ENCODE measurements at places on chromosomes 12 and 14.

GRCh38 chr14:86193756-86194155 is 663.8 kb downstream of the FLRT2 start:
- no peak for DNase-seq

DNA sequence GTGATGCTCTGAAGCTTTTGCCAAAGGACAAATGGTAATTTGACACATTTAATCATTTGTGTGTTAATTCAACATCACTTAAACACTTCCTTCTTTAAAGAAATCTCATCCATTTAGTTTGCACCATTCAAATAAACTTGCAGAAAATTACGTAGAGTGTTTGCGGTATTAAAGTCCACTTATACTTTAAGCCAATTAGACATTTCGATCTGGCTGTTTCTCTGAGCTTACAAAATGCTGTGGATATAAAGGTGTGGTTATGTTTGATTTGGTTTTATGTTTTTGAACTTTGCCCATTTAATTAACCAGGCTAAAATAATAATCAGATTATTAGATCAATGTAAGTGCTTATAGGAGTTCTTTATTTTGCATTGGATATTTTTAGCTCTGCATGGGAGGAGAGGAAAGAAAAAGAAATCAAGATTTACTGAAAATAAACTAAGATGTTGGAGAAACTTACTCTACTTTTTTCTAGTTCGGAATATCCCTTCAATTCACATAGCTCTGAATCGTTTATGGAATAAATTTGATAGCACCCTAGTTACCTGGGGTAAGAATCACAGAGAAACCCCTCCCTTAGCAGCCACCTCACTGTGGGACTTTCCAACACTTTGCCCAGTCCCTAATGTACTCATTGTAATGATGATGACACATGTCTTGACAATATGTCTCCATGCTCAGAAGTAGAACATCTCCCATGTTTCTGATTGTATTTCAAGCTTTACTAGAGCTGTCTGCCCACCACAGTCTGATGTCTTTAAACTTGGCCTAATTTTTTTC is 268.0 kb downstream of the BTG1 start:
- peak; percentile 45 for DNase-seq

GRCh38 chr12:80377140-80377794 is 66.8 kb upstream of the PTPRQ start:
- no peak for DNase-seq

GRCh38 chr14:89641495-89642175 is 224.6 kb upstream of the FOXN3 start:
- DNase-seq: no peak

DNA sequence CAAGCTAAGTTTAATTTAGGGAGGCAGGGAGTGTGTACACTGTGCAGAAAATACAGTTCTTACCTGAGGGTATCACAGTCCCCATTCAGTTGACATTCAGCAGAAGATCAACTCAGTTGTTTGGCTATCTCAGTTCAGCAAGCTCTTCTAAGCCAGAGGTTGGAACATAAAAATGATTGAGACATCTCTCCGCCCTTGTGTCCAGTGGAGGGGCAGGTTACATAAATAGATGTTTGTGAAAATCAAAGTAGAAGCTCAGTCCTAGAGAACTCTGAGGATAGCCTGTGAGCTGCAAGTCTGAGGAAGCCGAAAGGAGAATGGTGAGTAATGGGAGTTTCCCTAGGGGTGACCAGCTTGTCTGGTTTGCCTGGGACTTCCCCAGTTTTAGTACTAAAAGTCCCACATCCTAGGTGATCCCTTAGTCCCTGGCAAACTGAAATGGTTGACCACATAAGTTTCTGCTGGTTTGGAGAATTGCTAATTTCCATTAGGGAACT is 251.4 kb upstream of the ATP2B1 start:
- no peak for DNase-seq

GRCh38 chr14:53064475-53064874 is 88.6 kb downstream of the DDHD1 start:
- DNase-seq: no peak

- DNase-seq: no peak
These were observed 77.7 kb downstream of the FLRT2 start for GRCh38 chr14:85607651-85608081.

DNA sequence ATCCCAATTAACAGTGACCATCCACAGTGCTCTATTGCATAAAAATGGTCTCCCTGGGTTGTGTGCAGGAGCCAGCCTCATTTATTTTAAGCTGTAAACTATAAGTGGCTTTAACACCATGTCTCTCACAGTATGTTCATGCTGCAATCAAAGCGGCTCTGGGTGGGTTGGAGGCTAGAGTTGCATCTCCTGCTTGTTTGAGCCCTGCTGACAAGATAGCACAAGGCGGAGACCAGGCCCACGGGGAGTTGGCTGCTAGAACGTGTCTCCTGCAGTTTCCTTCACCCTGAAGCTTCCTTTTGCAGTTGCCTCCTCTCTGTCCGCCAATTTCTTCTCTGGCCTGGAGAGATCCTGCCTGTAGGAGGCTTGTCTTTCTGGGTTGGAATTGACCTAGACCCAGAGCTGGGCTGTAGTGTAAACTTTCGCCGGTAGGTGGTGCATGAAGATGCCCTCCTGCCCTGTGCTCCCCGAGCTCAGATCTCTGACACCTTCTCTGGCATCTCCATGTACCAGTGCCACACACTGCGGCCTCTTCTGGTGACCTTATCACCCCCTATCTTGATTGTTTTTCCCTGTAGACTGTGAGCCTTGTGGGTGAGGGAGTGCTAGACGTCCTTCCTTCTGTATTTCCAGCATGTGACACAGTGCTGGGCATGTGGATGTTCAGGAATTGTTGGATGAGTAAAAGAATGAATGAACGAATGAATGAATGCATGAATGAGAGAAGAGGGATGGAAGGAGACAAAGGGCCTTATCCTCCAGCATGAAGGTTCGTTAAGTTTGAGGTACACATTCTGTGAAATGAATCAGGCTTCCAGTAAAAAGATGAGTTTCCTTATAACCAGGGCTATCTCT is 10.4 kb downstream of the OTUB2 start:
- peak; percentile 78 for DNase-seq

DNA sequence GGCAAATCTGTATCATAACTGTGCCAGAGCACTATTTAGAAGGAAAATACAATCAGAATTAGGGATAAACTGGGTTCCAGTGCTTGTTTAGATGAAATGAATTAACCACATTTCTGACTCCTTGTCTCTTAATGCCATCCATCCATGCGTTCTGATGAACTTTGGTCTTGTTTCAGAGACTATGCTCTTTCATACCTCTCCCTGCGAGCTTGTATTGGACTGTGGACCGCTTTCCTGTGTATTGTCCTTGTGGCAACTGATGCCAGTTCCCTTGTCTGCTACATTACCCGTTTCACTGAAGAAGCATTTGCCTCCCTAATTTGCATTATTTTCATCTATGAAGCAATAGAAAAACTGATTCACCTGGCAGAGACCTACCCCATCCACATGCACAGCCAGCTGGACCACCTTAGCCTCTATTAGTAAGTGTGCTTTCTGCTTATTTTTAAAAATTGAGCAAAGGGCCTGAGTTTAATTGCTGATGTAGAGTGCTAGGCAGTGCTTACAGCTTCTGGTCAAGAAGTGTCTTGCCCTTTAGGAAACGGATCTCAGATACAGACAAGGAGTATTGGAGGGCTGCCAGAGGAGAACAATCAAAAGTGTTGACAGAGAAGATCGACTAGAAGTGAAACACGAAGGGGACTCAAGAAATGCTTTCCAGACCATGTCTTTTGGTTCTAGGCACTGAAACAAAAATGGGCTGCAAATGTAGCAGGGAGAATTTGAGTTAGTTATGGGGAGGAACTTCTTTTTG is 46.7 kb downstream of the SLC4A8 start:
- DNase-seq: no peak

DNA sequence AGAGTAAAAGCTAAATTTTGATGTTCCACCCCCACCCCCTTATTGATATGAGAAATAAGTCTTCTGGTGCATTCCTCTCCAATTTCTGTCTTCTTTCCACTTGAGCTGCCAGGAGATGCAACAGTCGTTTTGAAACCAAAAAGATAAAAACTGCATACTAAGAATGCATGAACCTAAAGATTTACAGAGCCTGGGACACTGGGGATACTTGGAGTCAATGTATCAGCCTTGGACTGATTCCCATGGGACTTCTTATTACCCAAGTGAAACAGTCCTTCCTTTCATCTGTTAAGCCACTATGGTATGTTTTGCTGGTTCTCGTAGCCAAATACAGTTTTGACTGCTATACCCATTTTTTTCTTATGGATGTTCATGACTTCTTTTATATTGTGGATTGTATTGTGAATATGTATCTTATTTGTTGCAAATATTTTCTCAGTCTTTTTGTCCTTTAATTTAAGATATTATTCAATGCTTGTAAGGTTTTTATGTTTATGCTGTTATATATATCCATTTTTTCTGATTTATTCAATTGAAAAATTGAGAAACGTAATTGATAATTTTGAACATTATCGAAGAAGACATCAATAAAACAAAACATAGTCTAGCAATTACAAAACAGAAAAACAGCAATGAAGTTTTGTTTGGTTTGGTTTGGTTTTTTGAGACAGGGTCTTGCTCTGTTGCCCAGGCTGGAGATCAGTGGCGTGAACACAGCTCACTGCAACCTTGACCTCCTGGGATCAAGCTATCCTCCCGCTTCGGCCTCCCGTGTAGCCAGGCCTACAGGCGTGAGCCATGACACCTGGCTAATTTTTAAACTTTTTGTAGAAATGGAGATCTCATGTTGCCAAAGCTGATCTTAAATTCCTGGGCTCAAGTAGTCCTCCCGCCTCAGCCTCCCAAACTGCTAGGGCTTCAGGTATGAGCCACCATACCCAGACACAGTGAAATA is 85.4 kb upstream of the ETV6 start:
- DNase-seq: no peak
